ENCODE measurements at places on chromosomes 12 and 14.

DNA sequence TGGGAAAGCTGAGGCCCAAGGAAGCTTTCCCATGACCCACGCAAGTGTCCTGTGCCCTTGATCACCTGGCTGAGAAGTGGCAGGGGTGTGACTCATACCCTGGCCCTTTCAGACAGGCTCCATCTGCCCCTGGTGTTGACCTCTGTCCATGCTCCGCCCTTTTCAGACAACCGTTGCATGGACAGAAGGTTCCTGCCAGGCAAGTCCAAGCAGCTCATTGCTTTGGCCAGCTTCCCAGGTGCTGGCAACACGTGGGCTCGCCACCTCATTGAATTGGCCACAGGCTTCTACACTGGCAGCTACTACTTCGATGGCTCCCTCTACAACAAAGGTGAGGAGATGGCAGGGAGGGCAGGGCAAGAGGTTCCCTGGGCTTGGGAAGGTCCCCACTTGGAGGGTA, 103.5 kb downstream of the WSCD2 start:
- DNase-seq: no peak

GRCh38 chr12:49548481-49548821, 9.6 kb downstream of the KCNH3 start:
- no peak for DNase-seq

GRCh38 chr12:67827820-67828383, 161.3 kb upstream of the IFNG-AS1 start:
- DNase-seq: no peak

DNA sequence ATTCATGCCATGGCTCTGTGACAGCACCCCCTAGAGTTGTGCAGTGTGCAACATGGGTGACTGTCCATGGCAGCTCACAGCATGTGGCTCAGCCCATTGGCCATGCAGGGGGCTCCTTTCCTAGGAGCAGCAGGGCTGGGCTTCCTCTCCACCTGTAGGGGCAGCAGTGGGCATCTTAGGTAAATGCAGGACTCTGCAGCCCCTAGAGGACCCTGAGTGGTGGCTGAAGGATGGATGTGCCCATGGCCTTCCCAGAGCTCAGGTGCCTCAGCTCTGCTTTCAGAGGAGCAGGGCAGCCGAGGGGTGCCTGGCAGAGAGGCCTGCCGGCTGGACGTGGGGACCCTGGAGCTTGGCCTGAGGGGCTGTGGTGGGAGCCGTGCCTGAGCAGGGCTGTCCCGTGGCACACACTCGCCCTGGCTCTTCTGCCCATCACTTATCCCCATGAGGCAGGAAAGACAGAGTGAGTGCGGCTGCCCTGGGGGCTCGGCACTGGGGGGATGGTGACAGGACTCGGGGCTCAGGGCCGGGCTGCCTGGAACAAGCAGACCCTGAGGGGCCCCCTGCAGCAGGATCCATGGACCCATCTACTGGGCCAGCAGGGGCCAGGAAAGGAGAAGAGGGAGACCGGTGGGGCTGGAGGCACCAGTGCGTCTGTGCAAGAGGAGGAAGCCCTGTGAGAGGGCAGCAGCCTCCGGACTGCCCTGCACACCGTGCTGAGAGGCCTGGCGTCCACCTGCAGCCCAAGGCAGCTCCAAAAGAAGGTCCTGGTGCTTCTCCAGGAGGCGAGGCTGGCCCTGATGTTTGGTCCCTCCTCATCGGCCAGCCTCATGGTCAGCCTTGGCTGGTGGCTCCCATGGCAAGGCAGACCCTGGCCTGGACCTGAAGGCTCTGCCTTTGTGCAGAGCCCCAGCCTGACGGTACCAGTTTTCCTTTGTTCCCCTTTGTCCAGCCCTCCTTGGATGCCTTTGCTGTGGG, 7.6 kb downstream of the ADSS1 start:
- no peak for DNase-seq

DNA sequence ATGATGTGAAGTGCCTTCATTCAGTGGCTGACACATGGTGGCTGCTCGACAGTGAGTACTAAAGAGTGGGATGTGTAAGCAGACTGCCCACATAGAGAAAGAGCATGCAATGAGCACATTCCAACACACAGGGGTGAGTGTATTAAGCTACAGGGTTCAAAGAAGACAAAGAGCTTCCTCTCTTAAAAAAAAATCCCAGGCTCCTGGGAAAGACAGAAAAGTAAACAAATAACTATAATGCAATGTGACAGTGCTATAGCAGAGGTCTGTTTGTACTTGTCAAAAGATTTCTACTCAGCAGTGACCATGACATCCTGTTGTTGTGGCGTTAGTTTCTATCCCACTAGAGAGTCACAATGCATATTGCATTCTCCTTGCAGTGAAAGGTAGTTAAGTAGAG, 12.4 kb upstream of the PCNX1 start:
- no peak for DNase-seq

- DNase-seq: no peak
Observed at GRCh38 chr12:93568091-93568490, 4.4 kb upstream of the SOCS2 start.

Data from retina (tissue), 1 donor.